ENCODE measurements at places on chromosomes 11 and 22.

GRCh38 chr11:111586388-111586831 lies 15.8 kb upstream of the SIK2 start:
- no peak for DNase-seq

- no peak for DNase-seq
Measured at GRCh38 chr22:29722151-29722550, 2.3 kb downstream of the CABP7 start.

DNA sequence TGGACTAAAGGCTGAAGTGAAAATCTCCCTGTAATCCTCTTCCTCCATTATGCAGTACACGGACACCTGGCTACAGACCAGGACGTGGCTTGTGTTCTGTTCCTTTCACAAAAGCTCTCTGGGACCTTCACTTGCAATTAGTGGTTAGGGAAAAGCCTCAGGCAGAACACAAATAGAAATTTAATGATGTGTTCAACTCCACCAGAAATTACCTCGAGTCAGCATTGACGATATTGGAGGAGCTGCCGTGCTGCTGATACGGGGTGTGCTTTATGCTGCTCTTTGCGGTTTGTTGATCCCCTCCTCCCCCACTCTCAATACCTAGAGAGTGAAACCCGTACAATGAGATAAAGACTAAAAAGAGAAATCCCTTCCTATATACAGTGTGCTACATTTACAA lies 48.9 kb downstream of the POLD3 start:
- no peak for DNase-seq

DNA sequence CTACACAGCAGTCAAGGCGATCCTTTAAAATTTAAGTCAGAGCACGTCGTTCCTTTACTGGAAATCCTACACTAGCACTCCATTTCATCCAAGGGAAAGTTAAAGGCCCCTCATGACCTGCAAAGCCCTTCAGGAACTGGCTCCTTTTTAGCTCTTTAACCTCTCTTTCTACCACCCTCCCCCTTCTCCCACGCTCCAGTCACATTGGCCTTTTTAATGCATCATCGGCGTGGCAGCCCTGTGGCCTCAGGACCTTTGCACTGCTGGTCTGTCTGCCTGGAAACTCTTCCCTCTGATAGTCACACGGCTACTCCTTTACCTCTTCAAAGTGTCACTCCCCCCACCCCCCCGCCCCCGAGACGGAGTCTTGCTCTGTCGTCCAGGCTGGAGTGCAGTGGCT lies 1.2 kb upstream of the PTPN5 start:
- DNase-seq = no peak

- DNase-seq = no peak
Measured at GRCh38 chr11:79623375-79623774, 182.5 kb upstream of the TENM4 start.

GRCh38 chr22:19884161-19884953 lies 29.7 kb upstream of the GNB1L start:
- peak; percentile 30 for DNase-seq

DNA sequence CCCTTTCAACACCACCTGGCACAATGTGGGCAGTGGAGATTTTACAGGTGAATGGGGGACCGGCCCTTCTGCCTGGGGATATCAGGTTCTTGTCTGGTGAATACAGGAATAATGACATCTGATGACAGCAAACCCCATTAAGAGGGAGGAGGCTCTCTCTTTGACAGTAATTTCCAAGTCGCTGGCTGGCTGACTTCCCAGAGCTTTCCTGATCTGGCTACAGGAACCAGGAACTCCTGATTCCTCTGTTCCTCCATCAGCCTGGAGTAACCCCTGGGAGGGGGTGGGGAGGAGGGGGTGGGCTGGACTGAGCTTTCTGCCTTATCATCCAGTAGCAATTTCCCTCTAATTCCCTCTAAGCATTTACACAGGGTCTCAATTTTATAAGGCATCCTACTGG lies 3.7 kb upstream of the MIEF1 start:
- no peak for DNase-seq

GRCh38 chr11:98587884-98588283 lies 432.9 kb upstream of the CNTN5 start:
- DNase-seq = no peak

GRCh38 chr22:46036558-46037408 lies 59.8 kb upstream of the WNT7B start:
- DNase-seq = no peak

DNA sequence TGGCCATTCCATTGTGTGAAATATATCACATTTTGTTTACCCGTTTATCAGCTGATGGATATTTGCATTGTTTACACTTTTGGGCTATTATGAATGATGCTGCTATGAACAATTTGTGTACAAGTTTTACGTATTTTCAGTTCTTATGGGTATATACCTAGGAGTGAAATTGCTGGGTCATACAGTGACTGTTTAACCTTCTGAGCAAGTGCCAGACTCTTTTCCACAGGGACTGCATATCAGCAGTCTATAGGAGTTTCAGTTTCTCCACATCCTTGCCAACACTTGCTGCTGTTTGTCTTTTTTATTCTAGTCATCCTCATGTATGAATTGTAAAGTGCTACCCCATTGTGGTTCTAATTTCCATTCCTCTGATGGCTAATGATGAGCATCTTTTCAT lies 108.2 kb downstream of the EMSY start:
- no peak for DNase-seq

DNA sequence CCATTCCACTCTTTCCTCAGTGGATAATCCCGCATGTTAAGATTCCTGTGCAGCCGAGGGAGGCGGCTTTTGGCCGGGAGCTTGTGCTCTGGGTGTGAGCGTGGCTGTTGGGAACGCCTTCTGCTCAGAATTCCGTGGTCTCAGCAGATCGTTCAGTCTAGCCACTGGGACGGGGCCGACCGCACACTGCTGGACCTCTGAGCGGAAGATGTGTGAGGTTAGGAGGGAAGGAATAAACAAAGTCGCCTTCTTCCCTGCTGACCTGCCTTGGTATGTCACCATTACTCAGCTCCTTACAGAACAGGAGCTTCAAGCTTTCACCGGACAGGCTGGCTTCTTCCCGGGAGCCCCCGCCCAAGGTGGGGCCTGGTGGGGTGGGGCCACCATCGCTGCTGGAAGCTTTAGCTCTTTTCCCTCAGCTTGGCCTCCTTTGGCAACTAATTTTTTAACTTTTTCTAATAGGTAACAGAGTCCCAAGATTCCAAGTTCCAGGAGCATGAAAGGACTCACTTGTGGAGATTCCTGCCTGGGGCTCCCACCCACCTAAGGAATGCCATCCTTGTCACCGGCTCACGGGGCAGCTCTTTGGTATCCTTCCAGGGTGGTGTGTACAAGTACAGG lies 22.5 kb upstream of the SEPTIN5 start:
- DNase-seq = peak; percentile 83

- no peak for DNase-seq
Measured at GRCh38 chr11:2891326-2892214, 6.0 kb upstream of the CDKN1C start.

GRCh38 chr11:17163736-17164135 lies 44.0 kb downstream of the PIK3C2A start:
- no peak for DNase-seq

GRCh38 chr11:121671283-121672168 lies 218.8 kb upstream of the SORL1-AS1 start:
- peak; percentile 48 for DNase-seq

DNA sequence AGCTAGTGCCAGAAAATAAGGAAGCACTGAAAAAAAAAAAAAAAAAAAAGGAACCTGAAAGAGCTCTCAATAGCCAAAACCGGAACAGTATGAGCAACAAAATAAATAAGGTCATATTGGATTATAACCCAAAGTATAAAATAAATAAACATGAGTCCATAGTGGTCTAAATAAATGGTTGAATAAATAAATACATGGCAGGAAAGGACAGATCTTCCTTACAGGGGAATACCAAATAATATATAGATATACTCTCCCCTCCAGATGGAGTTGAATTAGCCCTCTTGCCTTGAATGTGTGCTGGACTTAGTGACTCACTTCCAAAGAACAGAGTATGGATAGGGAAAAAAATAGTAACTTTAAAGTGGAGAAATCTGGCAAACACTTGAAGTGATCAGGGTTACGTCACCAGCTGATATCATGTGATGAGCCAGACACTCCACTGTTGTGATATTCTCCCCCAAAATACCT lies 14.3 kb upstream of the ARRB1 start:
- no peak for DNase-seq

GRCh38 chr11:13495929-13496328 lies at the start of gene PTH:
Gene PTH (minus strand): TSS chr11:13495997. CDS start chr11:13492855, 3,142 bp downstream.
- DNase-seq = no peak

Data from left hindlimb (tissue), 1 donor.